ENCODE measurements at places on chromosomes 2 and 18.

- DNase-seq: no peak
Observed at GRCh38 chr2:48452108-48452507, 77.8 kb upstream of the STON1 start.

GRCh38 chr2:239401881-239402233 is 1.0 kb upstream of the HDAC4 start:
- no peak for DNase-seq

GRCh38 chr2:31765078-31765945 is 184.6 kb upstream of the SRD5A2 start:
- no peak for DNase-seq

- no peak for DNase-seq
Observed at GRCh38 chr2:179692610-179693009, 168.8 kb downstream of the ZNF385B start.

DNA sequence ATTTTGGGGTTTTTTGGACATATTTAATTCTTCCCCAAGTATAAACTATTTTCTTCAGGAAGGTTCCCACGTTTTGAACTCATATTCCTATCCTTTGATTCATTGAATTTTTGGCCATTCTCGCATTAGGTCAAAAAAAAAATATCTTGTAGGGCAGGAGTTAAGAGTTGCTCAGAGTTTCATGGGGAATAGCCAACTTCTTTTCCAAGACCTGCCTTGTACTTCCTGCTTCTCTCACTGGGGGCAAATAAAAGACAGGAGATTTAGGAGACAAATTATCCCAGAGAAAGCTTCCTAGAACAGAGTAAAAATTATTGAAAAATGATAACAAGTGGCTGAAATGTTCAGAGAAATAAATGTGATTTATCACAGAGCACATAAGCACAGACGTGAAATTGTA is 55.2 kb upstream of the BCL11A start:
- DNase-seq: no peak

DNA sequence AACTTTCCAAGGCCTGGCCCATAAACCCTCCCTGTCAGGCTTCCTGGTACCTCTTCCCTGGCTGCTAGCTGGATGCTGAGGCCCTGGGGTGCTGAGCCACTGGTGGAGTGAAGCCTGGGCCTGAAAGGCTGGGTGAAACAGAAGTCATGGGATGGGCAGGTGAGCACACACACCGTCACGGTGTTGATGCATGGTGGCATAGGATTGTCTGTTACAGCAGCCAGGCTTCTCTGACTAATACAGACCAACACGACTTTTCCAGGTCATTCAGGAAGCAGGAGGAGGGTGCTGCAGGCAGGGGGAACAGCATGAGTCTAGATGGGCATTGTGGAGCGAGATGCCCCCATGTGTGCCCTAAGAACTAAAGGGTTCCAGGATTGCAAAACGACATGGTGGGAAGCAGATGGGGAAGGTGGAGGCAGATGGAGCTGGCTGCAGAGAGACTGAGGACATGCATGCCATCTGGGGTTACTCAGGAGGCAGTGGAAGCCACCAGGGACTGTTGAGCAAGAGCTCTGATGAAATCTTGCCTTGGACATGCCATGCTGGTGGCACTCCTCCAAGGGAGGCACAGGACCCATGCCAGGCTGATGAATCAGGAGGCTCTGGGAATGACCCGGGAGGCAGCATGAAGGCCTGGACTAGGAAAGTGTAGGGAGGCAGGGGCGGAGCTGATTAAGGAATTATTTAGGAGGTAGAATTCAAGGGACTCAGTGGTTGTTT is 480.9 kb downstream of the TSN start:
- no peak for DNase-seq

DNA sequence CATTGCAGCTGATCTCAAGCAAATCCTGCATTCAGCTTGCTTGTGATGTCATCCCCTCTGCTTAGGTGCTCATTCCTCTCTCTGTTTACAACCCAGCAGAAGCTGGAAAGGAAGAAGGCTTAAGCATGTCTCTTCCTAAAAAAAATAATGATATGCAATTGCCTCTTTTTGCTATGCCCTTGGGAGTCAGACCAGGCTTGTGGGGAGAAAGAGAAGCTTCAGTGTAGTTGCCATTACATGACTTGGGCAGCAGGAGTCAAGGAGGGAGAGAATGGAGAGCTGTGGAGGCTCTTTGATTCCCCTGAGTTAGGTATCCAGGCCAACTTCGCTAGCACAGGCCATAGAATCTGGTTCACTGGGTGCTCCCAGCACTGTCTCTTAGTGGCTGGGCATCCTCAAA is 101.1 kb downstream of the MAPK4 start:
- no peak for DNase-seq

- peak; percentile 14 for DNase-seq
Observed at GRCh38 chr18:903701-904100, 970 bp upstream of the ADCYAP1 start.

GRCh38 chr2:186746584-186746983 is 52.7 kb downstream of the FAM171B start:
- DNase-seq: no peak

GRCh38 chr18:7748251-7749007 is 181.3 kb downstream of the PTPRM start:
- DNase-seq: no peak

DNA sequence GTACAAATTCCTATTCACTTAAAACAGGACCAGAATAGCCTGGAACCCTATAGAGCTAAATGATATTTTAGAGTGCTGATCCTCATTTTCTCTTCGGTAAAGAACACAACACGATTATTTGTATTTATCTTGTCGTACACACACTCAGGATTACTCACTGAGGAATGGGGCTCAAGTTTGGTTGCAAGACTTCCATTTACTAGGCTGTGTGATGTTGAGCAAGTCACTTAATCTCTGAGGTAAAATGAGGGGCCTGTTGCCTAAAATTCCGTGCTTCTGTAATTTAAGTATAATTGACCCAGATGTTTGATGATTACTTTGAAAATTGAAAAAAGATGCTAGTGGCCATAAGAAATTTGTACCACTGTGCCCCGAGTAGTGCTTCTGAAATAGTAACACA is 42.6 kb upstream of the MAP4K3 start:
- no peak for DNase-seq

- no peak for DNase-seq
Observed at GRCh38 chr2:138012082-138012481, 47.8 kb downstream of the HNMT start.

DNA sequence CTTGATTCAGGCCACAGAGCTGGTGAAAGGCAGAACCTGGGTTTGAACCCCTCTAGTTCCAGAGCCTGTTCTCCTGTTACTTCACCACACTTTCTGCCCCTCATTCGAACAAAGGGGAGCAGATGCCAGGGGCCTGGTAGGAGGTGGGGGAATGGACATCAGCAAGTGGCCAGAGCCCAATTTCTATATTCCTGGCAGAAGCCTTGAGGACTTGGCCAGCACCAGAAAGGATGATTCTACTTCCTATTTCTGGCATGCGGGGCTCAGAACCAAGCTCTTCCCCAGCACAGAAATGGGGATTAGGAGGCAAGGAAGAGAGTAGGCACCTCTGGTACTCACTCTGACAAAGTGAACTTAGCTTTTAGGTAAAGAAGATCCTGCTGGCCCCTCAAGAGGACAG is 49.3 kb downstream of the ADD2 start:
- DNase-seq: no peak

GRCh38 chr2:120365236-120365793 is 19.4 kb downstream of the INHBB start:
- DNase-seq: no peak

DNA sequence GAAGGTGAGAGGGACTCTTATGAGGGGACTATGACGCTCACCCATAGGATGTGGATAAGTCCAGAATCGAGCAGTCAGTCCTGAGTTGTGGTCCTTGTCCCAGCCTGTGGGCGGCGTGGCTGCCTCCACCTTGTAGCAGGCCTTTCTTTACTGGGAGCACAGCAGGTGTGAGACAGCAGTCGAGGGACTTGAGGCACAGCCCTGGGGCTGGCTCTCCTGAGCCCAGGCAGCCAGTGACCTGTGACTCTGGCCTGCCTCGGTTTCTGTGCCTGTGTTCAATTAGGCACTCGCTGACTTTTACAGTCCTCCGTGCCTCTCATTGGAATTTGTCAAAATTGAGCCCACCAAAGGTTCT is 8.3 kb downstream of the PPP1R7 start:
- no peak for DNase-seq

GRCh38 chr2:163182764-163183354 is 344.3 kb upstream of the KCNH7 start:
- no peak for DNase-seq

DNA sequence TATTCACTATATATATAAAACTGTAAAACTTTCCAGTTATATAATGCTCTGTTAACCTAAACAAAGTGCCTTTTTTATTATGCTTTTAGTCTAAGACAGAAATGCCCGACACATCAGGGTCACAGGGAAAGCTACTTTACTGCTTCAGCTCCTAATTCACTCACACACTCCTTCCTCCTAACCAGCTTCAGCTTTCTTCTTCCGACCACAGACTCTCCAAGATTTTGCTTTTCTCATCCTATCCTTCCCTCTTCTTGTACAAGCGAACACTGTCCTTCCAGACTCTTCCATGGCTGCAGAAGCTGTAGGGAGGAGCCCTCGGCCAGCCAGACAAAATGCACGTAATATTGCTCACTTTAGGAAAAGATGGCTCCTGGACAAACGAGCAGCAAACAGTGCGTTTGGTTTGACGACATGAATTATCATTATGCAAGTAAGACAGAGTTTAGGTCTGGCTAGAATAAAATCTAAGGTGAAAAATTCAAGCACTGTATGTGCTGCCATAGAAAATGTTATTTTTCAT is 47.5 kb upstream of the HNRNPA3 start:
- no peak for DNase-seq

DNA sequence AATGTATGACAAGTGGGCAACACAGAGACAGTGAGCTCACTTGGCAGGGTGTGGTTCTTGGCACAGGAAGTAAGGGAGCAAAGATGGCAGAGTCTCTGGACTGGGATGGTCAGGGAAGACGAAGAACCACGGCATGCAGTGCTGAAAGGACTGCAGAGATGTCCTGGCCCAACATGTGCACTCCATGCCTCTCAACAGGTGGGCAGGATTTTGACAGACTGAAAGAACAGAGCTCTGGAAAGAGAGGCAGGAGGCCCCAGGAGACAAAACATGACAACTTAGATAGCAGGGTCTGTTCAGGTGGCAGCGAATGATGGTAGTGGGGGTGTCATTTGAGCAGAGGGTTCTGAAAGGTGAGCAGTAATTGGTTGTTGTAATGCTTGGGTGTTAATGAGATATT is 180.3 kb downstream of the FHOD3 start:
- no peak for DNase-seq

GRCh38 chr18:37778417-37779165 is 213.0 kb upstream of the CELF4 start:
- no peak for DNase-seq

DNA sequence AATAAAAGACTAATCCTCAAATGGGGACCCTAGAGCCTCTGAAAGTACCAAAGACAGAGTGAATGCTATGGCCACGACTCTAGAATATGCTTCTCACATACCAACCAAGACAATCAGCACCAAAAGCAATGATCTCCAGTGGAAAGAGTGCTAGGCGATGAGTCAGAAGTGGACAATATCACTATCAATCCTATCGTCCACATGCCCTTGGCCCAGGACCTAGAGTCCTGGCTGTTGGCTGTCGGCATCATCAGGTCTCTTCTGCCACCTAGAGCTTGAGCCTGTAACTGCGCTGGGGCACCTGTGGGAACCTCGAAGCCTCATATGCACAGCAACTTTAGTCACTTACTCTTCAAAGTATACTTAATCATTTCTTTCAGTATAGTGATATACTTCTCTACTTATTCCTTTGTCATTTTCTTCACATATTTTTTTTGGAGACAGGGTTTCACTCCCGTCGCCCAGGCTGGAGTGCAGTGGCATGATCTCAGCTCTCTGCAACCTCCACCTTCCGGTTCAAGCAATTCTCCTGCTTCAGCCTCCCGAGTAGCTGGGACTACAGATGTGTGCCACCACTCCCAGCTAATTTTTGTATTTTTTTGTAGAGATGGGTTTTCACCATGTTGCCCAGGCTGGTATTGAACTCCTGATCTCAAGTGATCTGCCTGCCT is 29.7 kb downstream of the NOL10 start:
- DNase-seq: no peak

DNA sequence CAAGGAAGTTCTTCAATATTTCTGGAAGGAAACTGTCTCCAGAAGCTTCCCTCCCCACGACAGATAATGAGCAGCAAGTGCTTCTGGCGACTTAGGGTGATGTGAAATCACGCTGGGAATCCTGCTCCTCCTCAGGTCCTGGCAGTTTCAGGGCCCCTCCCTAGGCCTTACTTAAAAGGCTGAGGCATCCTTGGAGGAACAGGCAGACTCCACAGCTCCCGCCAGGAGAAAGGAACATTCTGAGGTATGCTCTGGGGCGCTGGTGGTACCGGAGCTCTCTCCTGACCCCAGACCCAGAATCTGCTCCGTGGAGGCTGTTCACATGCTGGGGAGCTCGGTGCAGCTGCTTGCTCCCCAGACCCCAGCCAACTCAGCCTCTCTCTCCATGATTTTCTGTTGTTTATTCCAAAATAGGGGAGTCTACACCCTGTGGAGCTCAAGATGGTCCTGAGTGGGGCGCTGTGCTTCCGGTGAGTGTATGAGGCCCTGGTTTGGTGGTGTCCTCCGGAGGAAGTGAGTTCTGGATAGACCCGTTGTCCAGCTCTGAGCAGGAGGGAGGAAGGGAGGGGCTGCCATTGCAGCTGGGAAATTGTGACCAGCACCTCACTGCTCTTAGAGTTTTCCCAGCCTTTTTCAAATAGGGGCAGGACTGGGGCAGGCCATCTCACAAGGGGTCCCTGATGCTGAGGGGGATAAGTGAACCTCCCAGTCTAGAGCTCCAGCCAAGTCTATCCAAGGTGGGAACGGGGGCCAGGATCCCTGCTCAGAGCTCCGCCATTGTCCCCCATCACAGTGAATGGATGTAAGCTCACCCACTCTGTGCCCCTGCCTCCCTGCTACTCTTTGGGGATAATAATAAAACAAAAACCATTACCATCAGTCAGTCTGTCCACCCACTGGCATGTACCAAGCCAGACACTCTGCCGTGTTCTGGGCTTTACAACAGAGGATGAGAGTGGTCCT is at the start of gene IL36RN:
Gene IL36RN, plus strand, starts transcription at position 201 of the 963 bp plus-strand sequence. Its CDS starts 241 bp downstream, at position 442.
- no peak for DNase-seq

DNA sequence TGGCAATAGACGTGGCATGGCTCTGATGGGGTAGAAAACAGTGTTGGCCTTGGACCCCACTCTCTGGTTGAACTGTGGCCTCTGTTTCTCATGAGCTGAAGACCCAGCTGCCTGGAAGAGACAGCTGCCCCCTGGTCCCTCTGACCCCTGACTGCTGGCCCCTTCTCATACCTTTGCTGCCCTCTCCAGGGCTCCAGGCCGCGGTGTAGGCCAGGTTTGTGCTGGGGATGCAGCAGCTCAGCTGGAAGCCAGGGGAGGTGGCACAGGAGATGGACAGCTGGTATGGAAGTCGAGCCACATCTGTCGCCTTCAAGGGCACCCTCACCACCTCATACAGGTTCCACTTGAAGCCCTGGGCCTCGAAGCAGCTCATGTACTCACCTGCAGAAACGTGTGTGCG is 31.7 kb upstream of the SELENOI start:
- no peak for DNase-seq

GRCh38 chr18:80246445-80247392 is 595 bp downstream of the PARD6G start:
- DNase-seq: no peak

Measured in stimulated activated CD4-positive, alpha-beta T cell treated with anti-CD3 and anti-CD28 coated beads, Interleukin-1b, Interleukin-23, amount 100 ng/mL, for 1 hour (primary cell).